Right renal cortex interstitium (tissue), 3 donors: ENCODE measurements at places on chromosomes 2 and 18. TPM values are rescaled to one million over a fixed set of nuclear protein-coding genes. Genes with fewer than 3 reads are reported as not detected.

- no peak for DNase-seq
Observed at GRCh38 chr18:23188068-23188760, 52.9 kb downstream of the CABLES1 start.

Gene PIEZO2
- polyA plus RNA-seq = 16.6 TPM

GRCh38 chr2:105802587-105802986, 57.9 kb downstream of the NCK2 start:
- no peak for DNase-seq

DNA sequence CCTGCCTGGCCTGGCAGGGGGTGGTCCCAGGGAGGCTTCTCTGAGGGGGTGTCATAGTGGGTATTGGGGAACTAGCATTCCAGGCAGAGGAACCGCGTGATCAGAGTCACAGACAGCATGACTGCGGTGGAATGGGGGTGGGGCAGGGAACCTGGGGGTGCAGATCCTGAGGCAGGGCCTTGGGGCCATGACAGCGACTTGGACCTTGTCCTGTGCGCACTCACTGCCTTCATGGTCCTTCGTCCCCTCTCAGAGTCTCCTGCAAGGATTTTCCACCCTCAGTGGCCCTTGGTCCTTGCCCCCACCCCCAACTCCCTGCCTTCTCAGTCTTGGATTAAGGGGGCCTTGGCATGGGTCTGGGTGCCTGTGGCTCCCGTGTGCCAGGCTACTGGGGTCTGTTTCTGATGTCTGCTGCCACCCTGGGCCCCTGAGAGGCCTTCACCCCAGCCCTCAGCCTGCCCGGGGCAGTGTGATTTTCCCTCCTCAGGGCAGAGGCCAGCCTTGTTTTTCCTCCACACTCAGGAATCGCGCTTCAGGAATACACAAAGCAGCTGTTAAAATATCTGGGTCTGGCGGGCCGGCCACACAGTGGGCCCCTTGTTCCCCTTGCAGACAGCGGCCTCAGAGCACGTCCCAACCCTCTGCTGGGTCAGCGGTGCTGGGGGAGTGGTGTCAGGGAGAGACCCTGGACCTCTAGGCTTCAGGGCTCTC, 51.6 kb downstream of the GLI2 start:
- no peak for DNase-seq

Gene TTR
- 0.71 TPM for polyA plus RNA-seq

GRCh38 chr2:128439031-128439790, 120.5 kb upstream of the HS6ST1 start:
- no peak for DNase-seq

DNA sequence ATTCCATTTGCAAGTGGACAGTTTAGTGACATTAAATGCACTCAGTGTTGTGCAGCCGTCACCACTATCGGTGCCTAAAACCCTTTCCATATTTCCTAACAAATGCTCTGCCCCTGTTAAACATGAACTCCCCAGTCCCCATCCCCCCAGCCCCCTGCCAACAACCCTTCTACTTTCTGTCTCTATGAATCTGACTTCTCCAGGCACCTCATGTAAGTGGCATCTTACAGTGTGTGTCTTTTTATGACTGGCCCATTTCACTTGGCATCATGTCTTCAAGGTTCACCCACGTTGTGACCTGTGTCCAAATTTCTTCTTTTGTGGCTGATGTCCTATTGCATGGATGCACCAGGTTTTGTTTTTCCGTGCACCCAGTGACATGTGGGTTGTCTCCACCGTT, 140.9 kb upstream of the GPC1 start:
- no peak for DNase-seq

DNA sequence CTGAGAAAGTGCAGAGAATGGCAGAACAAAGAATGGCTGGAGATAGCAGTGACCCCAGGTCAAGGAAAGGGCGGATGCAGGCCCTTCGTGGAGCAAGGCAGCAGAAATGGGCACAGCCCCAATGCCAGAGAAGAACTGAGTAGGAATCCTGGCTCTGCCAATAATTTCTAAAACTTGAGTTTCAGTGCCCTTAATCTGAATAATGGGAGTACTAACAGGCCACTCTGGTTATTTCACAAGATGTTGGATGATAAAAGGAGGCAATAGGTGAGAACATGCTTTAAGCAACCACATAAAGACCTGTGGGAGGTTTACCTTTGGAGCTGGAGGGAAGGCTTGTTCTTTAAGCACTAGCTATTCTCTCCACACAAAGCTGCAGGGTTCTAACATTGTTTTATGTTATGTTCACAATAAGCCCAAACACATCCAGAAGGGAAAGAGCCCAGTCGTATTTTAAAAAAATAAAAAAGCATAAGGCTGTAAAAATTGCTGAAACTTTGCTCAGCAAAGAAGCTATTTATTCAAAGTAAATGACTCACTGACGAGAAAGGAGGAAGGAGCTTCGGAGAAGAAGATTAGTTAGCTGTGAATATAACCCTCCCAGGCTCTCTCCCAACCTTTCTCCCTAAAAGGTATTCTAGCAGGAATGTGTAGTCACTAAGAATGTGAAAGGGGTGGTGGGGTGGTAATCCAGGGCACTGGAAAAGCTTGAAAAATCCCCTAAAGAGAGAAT, 470.2 kb downstream of the TXNL1 start:
- no peak for DNase-seq

- no peak for DNase-seq
Observed at GRCh38 chr2:181116261-181116660, 135.9 kb downstream of the UBE2E3 start.

Gene DSG1
- polyA plus RNA-seq = 0.07 TPM

Gene METTL5
- polyA plus RNA-seq = 51.1 TPM

Gene UGT1A8
- not detected for polyA plus RNA-seq

DNA sequence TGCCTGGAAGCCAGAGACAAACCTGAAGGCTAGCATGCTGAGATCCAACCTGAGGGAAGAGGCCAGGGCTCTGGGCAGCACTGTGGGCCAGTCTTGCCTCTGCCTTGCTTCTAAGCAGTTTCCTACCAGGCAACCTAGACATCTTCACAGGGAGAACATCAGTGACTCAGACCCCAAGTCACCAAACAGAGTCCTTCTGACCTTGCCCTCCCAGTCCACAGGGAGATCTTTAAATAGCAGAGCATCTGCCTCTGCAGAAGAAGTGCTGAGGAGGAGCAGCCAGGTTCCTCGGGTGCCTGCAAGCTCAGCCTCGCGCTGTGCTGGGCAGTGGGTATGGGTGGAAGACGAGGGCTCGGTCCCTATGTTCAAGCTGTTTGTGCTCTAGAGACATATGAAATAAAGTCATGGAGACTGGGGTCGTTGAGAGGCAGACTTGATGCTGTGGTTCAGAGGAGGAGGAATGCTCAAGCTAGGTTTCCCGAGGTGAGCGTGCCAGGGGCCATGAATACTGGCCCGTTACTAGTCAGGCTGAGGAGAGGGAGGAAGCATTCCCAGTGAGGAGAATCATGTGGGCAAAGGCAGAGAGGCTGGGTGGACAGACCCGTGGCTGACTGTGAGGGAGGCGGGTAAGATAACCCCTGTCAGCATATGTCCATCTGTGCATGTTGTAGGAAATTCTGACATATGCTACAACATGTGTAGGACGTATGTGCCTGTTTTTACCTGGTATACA, 66.5 kb downstream of the BOLA3 start:
- no peak for DNase-seq

Gene ANO7
- 2.1 TPM for polyA plus RNA-seq

- DNase-seq = no peak
Observed at GRCh38 chr18:1062588-1062987, 157.9 kb downstream of the ADCYAP1 start.

Gene RFX8
- polyA plus RNA-seq = 0.96 TPM

DNA sequence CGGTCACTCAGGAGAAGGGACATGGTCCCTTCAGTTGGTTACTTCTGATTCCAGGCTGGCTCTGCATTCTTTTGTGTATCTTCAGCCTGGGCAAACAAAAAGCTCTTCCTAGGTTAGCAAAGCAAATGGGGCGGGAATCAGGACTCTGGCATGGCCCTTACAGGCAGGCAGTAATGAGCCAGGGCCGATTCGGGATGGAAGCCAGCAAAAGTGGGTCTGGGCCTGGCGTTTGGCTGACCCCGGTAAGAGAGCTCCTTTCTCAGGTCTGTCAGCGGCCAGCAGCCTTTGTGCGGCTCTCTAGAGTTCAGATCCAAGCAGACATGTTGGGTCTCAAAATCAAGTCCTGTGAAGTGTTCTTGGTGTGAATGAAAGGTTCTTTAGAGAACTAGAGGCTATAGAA, 81.5 kb upstream of the EML6 start:
- no peak for DNase-seq

GRCh38 chr2:217361483-217361880, 501.6 kb upstream of the TNP1 start:
- DNase-seq = no peak

Gene SP140L
- polyA plus RNA-seq = 10.4 TPM

DNA sequence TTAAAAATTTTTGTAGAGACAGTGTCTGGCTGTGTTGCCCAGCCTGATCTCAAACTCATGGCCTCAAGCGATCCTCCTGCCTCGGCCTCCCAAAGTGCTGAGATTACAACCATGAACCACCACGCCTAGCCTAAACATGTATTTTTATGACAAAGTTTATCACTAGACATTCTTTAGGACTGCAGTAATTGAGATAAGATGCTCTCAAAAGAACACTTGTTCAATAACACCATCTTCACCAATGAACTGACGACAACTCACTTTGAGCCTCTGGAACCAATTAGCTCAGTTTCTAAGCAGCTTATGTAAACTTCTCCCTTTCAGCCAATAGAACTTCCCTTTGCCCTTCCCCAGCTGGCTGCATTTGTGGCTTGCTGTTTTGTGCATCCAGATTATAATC, 15.3 kb upstream of the PPP4R1 start:
- no peak for DNase-seq

Gene CSRNP3
- polyA plus RNA-seq = 11.0 TPM

DNA sequence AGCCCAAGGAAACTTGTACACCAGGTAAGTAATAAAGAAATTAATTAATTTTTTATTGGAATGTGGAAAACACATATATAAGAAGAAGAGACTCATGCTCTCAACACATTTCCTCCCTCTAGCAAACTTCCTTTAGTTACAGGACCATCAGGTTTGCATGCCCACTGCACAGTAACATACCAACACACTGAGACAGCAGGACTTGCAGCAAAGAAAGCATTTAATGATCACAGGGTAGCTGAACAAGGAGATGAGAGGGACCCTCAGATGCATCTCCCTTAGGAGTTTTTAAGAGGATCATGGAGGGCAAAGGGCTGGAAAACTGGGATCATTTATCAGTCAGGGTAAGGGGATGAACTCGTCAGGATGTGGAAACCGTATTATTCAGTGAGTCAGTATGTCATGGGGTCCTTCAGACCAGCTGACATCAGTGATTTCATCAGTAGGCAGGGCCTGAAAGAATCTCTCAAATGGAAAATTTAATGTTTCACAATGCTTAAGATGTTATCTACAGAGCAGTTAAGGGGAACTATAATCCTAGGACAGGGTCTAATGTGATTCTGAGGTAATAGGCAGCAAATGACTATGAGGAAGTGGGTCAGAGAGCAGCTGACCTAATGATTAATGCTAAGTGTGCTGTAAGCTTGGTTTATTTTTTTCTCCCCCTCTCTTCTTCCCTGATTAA, 193.8 kb upstream of the RND3 start:
- no peak for DNase-seq

DNA sequence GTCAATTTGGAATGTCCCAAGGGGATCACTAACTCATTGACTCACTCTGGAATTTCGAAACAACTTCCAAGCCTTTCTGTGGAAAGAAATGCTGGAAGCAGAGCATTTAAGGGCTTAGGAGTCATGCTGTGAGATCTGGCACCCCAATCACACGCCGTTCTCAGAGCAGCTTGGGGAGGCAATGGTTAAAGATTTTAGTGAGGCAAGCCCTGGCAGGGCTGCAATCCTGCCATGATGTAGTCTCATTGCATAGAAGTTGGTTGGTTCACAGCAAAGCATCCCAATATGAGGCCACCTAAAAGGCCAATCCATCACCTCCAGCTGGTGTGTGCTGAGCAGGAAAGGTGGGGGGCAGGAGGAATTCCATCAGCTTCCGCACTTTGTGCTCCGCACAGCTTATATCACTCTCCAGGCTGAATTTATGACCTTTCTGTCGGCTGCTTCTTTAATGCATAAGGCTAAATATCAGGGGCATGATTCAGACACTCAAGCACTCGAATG, 1043.9 kb upstream of the POU3F3 start:
- no peak for DNase-seq

DNA sequence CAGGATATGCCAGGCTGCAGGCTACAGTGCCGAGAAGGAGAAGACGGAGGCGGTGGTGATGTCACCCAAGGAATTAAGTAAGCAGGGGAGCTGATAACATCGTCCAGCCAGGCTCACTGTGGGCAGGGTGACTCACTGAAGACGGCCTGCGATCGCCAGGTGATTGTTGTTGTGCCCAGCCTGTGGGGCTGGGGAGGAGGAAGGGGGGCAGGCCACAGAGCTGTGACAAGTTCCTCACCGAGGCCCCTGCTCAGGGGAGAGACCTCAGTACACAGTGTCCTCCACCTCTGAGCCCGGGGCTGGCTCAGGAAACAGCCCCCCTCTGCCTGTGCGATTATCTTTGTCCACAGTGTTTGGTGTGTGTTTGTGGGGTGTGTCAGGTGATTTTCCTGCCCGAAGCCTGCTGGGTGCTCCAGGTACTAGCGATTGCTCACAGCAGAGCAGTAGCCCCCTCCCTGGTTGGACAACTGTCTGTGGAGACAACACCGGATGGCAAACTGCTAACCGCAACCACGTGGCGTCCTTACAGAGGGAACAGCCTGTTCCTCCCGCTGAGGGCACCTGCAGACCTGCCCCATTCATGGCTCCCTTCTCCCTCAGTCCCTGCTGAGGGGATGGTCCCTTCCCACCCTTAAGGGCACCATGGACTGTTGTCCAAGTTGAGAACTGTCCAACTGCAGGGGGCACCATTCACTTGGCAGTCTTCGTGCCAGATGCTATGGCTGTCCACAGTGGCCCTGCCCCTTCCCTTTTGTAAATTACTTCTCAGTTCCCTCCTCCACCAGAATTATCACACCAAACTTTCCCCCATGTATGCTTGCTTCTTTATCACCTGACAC, 95.1 kb downstream of the ZFP36L2 start:
- DNase-seq = no peak

Gene IL1R1
- polyA plus RNA-seq = 37.1 TPM
